ENCODE measurements at places on chromosomes 3 and 15.

DNA sequence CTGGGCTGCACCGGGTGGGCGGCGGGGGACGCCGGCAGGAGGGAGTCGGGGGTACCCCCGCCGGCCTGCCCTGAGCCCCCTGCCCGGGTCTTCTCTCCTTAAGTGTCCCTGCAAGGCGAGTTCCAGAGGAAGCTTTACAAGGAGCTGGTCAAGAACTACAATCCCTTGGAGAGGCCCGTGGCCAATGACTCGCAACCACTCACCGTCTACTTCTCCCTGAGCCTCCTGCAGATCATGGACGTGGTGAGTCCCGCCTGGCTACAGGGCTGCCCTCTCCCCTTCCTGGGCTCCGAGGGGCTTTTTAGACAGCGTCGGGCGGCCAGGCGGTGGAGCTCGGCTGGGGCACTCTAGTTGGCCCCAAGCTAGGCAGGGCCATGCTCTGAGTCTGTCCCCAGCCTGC lies 480 bp downstream of the CHRNA7 start:
- DNase-seq = no peak

DNA sequence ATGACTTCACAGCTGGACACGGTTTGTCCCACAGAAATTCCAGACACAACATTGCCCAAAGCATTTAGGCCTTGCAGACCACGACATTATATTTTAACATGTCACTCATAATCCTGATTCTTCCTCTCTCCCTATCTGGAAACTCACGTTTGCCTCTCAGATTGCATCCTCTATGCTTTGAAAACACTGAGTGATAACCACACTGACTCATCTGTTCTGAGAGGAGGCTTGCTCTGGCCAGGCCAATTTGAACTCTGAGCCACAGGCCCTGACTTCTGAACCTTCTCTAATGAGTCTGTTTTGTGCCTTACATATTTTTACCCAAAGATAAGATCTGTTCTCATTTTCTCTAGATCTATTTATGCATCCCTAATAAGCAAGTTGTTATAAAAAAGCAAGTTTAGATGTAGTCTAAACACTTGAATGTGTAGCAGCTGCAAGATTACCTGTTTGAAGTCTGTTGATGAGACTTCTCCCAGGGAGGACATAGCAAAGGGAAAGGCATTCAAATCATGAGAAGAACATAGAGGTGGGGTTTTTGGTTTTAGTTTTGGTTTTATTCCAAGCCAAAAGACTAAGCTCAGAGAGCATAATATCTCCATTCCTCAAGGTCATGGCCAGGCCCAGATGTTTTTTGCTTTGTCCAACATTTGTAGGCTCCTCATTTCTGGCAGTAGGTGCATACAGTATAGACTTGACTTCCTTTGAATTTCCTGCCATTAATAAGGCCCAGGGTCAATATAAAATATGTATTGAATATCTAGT lies 234.4 kb upstream of the LRTM1 start:
- no peak for DNase-seq

GRCh38 chr15:80967451-80967850 lies 22.2 kb downstream of the MESD start:
- DNase-seq = no peak

GRCh38 chr3:87047852-87048251 lies 56.9 kb upstream of the VGLL3 start:
- no peak for DNase-seq

DNA sequence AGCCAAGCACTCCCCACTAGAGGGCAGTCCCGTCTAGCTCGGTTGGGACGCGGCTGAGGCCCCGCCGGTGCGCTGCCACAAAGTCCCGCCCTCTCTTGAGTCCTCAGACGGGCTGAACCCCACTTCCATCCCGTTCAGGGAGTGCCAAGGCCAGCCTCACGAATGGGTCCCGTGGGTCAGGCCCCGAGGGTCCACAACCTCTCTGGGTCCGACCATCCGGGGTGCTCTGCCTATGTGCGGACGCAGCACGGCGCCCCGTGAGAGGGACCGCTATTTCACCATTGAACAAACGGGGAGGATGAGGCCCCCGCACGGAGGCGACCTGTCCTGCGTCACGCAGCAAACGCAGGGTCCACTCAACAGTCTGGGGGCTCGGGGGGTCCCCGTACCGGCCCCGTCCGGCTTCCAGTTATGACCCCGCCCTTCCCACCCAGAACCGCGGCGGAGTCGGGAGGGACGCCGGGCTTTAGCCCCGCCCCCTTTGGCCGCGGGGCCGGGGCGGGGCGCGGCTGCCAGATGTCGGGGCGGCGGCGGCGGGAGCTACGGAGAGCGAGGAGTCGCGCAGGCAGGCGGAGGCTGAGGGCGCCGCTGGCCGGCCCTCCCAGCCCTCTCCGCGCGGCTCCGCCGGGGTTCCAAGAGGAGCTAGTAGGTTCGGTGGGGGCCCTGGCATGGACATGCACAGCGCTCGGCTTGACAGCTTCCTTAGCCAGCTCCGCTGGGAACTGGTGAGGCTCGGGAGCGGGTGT lies at the start of gene INKA1:
TSS of gene INKA1 (plus strand) at position 543 of the 746 bp plus-strand sequence. CDS start at position 675, 132 bp downstream.
- peak; percentile 84 for DNase-seq

GRCh38 chr15:39495871-39496840 lies 84.7 kb upstream of the THBS1 start:
- no peak for DNase-seq

- no peak for DNase-seq
Measured at GRCh38 chr3:174363256-174363655, 495.9 kb upstream of the NAALADL2 start.

DNA sequence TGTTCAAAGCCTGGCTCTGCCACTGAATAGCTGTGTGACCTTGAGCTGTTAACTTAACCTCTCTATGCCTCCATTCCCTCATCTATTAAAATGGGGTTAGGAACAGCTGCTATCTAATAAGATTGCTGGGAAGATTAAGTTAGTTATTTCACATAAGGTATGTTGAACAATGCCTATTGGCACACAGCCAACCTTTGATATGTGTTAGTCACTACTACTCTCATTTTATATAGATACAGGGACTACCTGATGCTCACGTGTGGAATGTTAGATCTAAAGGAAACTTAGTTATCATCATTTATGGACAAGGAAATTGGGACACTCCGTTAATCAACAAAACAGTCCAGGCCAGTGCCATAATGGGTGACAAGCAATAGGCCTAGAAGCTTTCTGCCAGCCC lies 332.4 kb upstream of the PPP2R3A start:
- no peak for DNase-seq

DNA sequence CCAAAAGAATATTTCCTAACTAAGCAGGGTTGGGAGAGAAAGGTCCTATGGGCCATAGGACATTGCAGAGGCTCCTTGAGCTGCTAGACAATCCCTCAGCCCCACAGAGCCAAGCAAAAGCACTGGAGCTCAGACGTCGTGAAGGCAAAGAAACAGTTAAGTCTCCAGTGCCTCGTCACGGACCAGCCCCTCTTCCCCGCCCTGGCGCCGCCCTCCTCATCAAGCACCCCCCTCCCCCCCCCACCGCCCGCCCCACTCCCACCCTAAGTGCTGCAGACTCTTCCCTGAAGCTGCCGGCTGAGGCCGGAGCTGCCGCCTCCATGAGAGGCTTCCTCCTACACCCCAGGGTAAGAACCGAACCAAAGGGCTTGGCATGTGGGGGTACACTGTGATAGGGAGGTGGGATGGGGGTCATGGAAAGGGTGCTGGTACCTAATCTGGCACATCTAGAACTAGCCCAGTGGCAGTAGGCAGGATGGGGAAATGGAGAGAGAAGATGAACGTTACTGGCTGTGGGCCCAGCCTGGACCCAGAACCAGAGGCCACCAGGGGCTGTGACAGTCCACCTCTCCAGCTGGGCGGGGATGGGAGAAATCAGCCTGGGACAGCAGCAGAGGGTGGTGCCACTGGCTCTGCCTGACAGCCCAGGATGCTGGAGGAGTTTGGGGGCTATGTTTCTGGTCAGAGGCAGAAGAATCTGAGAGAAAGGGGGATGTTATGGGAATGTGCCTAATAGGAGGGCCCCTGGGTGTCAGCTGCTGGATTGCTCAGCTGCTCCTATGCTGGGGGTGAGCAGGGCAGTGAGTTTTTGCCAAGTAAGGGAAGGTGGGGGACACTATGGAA lies at the start of gene MAP1A:
TSS of gene MAP1A (plus strand) at position 255 of the 843 bp plus-strand sequence. CDS start 3,866 bp downstream, outside the sequence.
- no peak for DNase-seq

- DNase-seq = no peak
Measured at GRCh38 chr15:65287520-65287855, 805 bp upstream of the PARP16 start.

DNA sequence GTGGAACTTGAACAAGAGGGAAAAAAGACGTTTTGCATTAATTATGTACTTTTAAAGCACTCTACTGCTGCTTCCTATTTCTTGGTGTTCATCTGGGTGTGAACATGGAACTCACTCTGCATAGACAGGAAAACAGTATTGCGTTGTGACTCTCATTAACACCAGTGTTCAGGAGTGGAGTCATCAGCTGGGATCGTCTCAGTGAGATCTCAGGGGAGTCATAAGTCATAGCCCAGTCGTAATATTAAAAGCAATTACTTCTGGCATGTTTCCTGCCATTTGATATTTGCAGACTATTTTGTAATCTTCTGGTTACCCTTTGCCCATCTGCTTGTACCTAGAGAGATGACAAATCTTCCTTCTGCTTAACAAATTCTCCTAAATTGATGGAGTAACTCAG lies 462.0 kb upstream of the ATP11B start:
- no peak for DNase-seq

DNA sequence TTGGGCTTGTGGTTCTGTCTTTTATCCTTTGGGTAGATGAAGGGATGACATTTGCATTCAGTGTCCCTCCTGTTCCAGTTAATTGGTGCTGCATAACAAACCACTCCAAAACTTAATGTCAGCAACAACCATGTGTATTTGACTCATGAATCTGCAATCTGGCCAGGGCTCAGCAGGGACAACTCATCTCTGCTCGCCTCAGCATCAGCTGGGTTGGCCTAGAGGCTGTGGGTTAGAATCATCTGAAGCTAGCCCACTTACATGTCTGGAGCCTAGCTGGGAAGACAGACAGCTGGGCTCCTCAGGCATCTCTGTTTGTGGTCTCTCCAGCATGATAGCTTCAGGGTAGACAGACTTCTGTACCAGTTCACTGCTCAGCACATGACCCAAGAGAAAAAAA lies 92.0 kb downstream of the TMEM108 start:
- no peak for DNase-seq

- no peak for DNase-seq
Measured at GRCh38 chr3:147191795-147192385, 214.5 kb downstream of the ZIC4 start.

GRCh38 chr3:65666448-65667091 lies 372.1 kb downstream of the MAGI1 start:
- DNase-seq = no peak

- no peak for DNase-seq
Measured at GRCh38 chr3:3817865-3818264, 18.6 kb downstream of the LRRN1 start.

DNA sequence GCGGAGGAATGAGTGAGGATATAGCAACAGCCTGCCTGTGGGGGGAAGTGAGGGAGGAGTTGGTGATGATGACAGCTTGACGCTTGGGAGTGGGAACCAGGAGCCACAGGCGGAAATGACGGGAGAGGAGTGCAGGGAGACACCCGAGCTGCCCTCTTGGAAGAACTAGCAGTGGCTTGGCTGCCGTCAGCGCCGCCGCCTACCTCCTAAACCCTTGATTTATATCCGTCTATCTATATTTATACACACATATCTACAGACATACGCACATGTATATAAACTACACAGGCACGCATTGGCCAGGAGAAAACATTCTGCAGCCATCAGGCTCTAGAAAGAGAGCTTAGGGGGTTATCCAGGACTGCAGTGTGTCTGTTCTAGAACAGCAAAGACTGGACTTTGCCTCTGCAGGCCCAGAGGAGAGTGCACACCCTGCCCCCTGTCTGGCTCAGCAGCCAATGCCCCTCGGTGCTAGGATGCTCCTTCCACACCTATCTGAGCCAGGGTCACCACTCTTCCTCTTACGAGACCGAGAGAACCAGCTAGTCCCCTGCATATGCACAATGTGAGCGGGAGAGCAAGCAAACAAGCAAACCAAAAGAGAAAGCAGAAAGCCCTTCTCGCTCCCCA lies 45.3 kb upstream of the MAGEF1 start:
- no peak for DNase-seq

- no peak for DNase-seq
Measured at GRCh38 chr15:79370716-79371115, 59.8 kb downstream of the TMED3 start.

GRCh38 chr3:10599444-10599843 lies 94.1 kb upstream of the ATP2B2 start:
- DNase-seq = no peak

DNA sequence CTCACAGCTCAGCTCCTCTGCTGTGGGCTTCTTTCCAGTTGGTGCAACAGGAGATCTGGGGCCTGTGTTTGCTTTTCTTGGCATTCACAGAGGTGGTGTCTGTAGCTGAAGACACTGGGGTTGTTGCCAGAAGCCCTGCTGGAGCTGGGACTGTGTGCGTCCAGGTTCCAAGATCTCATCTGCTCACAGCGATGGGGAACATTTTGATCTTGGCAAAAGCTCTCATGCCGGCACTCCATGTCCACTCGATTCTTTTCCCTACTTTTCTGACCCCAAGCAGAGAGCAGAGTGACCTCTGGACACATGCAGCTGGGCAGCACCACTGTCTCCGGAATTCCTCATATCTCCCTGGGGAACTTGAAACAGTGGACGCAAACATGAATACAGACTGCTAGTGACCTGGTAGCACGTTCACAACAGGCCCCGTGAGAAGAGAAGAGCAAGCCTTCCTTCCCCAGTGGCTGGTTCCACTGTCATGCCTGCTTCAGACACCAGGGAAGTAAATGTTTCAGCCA lies 36.1 kb upstream of the MECOM start:
- no peak for DNase-seq

DNA sequence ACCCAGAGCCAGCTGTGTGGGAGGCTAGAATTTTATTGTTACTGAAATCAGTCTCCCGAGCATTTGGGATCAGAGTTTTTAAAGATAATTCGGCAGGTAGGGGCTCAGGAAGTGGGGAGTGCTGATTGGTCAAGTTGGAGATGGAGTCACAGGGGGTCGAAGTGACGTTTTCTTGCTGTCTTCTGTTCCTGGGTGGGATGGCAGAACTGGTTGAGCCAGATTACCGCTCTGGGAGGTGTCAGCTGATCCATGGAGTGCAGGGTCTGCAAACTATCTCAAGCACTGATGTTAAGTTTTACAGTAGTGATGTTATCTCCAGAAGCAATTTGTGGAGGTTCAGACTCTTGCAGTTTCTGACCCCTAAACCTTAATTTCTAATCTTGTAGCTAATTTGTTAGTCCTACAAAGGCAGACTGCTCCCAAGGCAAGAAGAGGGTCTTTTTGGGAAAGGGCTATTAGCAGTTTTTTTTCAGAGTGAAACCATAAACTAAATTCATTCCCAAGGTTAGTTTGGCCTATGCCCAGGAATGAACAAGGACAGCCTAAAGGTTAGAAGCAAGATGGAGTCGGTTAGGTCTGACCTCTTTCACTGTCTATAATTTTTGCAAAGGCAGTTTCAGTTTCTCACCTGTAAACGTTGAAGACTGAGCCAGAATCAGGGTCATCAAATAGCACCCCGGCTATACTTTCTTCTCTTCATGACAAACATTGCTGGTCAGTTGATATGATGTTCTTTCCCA lies 28.2 kb downstream of the FLNB start:
- no peak for DNase-seq

- DNase-seq = no peak
Measured at GRCh38 chr3:46293991-46294833, 52.0 kb downstream of the CCR3 start.

GRCh38 chr3:108471426-108471825 lies 39.0 kb downstream of the MYH15 start:
- DNase-seq = no peak
